Fibroblast of lung (primary cell): ENCODE measurements at places on chromosomes 6 and 20.

- no peak for DNase-seq
These were observed 119.4 kb downstream of the CEBPB start for GRCh38 chr20:50309764-50310672.

DNA sequence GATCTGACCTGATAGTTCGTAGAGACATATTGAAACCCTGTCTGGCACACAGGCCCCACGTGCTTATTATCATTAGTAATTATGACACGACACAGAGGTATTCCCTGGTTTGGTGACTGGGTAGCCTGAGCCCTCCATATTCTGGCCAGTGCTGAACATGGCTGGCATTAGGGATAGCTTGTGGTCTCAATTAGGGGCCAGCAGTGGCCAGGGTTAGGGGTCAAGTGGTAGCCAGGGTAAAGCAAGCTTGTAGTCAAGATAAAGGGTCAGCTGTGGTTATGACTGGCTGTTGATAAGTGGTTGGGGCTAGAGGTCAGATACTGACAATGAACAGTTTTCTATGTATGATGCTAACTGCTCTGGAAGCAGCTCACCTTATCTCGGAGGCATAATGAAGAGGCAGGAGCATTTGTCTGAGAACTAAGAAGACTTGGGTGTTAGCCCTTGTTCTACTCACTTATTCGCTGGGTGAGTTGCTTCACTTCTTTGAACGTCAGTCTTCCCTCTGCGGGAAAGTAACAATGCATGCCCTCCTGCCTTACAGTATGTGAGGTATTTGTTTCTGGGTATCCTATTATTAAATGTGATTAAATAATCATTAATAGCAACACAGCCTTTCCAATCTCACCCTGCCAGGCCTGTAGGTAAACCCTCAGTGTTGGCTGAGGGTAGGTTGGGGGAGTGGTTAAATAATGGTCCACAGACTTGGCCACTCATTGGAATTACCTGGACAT, 66.7 kb downstream of the VEGFA start:
- DNase-seq, result peak; percentile 22

- peak; percentile 83 for DNase-seq
These were observed 193.6 kb upstream of the CST7 start for GRCh38 chr20:24755411-24755922.

DNA sequence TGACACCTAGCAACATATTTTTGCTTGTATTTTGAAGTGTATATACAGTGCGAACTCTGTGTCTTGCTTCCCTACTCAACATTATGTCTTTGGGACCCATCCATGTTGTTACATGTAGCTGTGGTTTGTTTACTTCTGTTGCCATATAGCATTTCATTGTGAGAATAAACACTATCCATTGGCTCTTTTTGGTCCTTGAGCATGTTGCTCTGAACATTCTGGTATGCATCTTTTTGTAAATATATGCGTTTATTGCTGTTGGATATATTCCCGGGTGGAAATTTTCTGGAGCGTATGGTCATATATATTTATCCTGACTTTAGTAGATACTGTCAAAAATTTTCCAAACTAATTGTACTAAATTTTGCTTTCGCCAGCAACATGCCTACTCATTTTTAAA, 222.5 kb upstream of the SPTLC3 start:
- no peak for DNase-seq
